Omental fat pad (tissue), 4 donors: ENCODE measurements at places on chromosomes 16 and 17. TPM values are rescaled to one million over a fixed set of nuclear protein-coding genes. Genes with fewer than 3 reads are reported as not detected.

Gene SALL1
- 0.19 TPM for total RNA-seq

Gene TMEM92
- not detected for total RNA-seq

Gene PPY
- not detected for total RNA-seq

Gene MYH1
- total RNA-seq: not detected

Gene CDH3
- total RNA-seq: 8.3 TPM

Gene ITGAL
- 1.5 TPM for total RNA-seq

Gene USP32
- 53.3 TPM for total RNA-seq

Gene KRTAP4-5
- total RNA-seq: not detected

Gene HSD3B7
- total RNA-seq: 37.9 TPM

Gene CCDC200
- total RNA-seq: not detected

Gene TLCD2
- total RNA-seq: 12.8 TPM

Gene CCL15
- not detected for total RNA-seq

Gene MBTD1
- 15.6 TPM for total RNA-seq

Gene FN3K
- total RNA-seq: 13.0 TPM

Gene PSMD3
- 75.6 TPM for total RNA-seq

Gene KRT38
- total RNA-seq: not detected

Gene TSPOAP1
- 7.2 TPM for total RNA-seq

Gene CBFA2T3
- total RNA-seq: 1.0 TPM

Gene CIITA
- 3.2 TPM for total RNA-seq

Gene SLC13A2
- total RNA-seq: not detected

Gene MYH2
- total RNA-seq: not detected

Gene SLC5A11
- total RNA-seq: 0.28 TPM

Gene BCAR1
- 30.1 TPM for total RNA-seq

Gene IGF2BP1
- total RNA-seq: not detected

Gene RBFOX1
- total RNA-seq: 1.1 TPM

Gene REXO5
- 1.7 TPM for total RNA-seq

Gene MIF4GD
- total RNA-seq: 24.9 TPM

Gene SLC16A6
- total RNA-seq: 0.38 TPM

Gene FZD2
- 2.3 TPM for total RNA-seq

Gene C16orf92
- total RNA-seq: not detected

Gene SPEM3
- not detected for total RNA-seq

Gene CACNB1
- 3.5 TPM for total RNA-seq

Gene CDRT15
- total RNA-seq: not detected

Gene MMP25
- 3.0 TPM for total RNA-seq

Gene MT3
- not detected for total RNA-seq

Gene USP43
- total RNA-seq: not detected

Gene KRT33A
- total RNA-seq: not detected

Gene PPM1E
- total RNA-seq: not detected

Gene SP2
- 8.5 TPM for total RNA-seq

Gene RCVRN
- total RNA-seq: 0.24 TPM

Gene SULT1A3
- total RNA-seq: 14.0 TPM

Gene ASPHD1
- total RNA-seq: 10.6 TPM

Gene CCL11
- not detected for total RNA-seq

Gene TPSAB1
- 27.1 TPM for total RNA-seq

Gene GNG13
- total RNA-seq: not detected

Gene KIF2B
- total RNA-seq: not detected

Gene PAQR4
- total RNA-seq: 4.1 TPM

Gene FBXO39
- 1.0 TPM for total RNA-seq

Gene GJD3
- not detected for total RNA-seq

Gene SIAH1
- total RNA-seq: 42.0 TPM

Gene NPIPA5
- total RNA-seq: 12.1 TPM

Gene ACAP1
- total RNA-seq: 8.7 TPM

Gene SLC6A4
- total RNA-seq: 1.1 TPM

Gene OGFOD1
- 28.4 TPM for total RNA-seq

Gene SECTM1
- 35.5 TPM for total RNA-seq

Gene CACNG5
- not detected for total RNA-seq

Gene HS3ST2
- total RNA-seq: 2.1 TPM
